ENCODE measurements at places on chromosomes 2 and 18.

- peak; percentile 36 for DNase-seq
Measured at GRCh38 chr2:64453770-64454385, at the start of gene LGALSL. LGALSL (plus strand) TSS chr2:64454162; CDS start chr2:64454546, 384 bp downstream.

GRCh38 chr2:160238392-160238791 lies 38.3 kb upstream of the ITGB6 start:
- DNase-seq, result no peak

GRCh38 chr2:236608188-236608525 lies 38.5 kb downstream of the ACKR3 start:
- no peak for DNase-seq

DNA sequence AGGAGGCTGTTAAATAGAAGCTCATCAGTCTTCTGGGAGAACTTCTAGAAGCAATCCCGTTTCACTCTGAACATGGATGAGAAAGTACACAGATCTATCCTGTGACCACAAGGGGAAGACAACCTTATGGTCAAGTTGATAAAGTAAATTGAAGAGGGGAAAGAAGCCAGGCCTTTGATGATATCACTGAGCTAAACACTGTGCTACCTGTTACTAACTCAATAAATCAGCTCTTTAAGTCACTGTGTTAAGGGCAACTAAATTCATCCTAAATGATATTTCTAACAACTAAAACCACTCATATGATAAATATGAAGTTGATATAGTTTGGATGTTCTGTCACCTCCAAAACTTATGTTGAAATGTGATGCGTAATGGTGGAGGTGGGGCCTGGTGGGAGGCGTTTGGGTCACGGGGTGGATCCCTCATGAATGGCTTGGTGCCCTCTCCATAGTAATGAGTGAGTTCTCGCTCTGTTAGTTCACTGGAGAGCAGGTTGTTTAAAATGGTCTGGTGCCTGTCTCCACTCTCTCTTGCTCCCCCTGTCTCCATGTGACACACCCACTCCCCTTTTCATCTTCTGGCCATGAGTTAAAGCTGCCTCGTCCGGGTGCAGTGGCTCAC lies 23.6 kb downstream of the OLA1 start:
- DNase-seq, result no peak

DNA sequence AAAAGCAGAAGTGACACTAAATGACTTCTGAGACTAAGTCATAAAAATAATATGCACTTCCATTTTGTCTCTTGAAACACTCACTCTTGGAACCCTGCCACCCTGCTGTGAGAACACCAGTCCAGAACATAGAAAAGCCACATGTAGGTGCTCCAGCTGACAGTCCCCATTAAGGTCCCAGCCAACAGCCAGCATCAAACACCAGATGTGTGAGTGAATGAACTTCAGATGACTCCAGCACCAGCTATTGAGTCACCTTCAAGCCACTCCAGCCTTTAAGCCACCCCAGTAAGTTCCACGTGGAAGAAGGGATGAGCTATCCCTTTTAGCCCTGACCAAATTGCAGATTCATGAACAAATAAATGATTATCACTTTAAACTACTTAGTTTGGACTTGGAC lies 31.5 kb upstream of the LGALSL start:
- no peak for DNase-seq

DNA sequence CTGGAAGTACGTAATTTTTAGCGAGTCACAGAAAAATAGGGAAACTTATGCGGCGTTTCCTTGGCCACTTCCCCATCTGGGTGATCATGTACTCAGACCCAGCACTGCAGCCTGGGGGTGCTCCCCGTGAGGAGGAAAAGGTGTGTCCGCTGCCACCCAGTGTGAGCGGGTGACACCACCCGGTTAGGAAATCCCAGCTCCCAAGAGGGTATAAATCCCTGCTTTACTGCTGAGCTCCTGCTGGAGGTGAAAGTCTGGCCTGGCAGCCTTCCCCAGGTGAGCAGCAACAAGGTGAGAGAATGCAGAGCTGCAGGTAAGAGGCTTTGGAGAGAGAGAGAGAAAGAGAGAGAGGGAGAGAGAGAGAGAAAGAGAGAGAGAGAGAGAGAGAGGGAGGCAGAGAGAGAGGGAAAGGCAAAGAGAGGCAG lies at the start of gene IL1R2:
TSS of gene IL1R2 (plus strand) at position 240 of the 425 bp plus-strand sequence. CDS start 16,616 bp downstream, outside the sequence.
- no peak for DNase-seq

DNA sequence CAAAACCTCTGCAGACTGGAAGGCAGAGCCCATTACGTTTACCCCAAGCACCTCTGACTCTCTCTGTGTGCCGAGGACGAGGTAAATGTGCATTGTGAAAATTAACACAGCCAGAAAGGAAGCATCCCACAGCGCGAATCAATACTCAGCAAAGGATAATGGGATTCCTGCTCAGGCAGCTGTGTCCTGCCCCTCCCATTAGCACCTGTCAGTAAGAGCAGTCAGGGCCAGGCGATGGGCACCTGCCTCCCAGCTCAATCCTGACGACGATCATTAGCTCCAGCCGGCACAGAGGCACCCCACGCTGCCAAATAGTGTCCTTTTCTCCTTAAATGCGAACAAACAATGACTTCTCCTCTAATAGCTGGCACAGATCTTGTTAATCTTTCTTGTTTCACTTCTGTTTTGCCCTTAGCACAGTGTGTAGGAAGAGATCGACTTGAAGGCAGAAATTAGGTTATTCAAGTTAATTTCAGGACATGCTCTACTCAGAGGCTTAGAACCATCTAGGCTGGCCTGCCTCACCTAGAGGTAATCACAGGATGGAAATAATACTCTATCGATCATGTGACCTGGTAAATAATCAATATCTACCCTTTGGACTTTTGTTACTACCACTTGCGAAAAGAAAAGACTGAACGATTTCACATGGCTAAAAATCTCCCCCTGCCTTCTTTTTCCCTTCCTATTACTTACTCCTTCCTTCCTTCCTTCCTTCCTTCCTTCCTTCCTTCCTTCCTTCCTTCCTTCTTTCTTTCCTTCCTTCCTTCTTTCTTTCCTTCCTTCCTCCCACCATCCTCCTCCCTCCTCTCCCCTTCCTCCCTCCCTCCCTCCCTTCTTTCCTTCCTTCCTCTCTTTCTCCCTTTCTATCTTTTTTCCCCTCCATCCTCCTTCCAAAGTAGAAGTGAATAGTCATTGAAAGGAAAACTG lies 487.9 kb upstream of the ID2 start:
- no peak for DNase-seq

GRCh38 chr18:55220523-55220922 lies 261.3 kb upstream of the CCDC68 start:
- DNase-seq, result no peak

DNA sequence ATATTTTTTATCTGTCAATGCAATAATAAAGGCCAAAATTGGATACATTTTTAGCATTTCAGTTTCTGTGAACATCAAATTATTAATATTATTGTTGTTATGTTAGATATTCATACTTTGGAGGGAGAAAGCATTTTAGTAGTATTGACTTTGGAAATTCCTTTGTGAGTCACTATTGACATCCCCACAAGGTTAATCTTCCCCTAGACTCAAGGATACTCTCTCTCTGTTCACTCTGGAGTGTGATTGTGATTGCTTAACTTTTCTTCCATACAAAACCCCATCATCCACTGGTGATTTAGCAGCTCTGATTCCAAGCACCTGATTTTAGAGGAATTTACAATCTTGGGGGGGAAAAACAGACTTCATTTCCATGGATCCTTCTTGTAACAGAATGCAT lies 352.0 kb downstream of the THSD7B start:
- no peak for DNase-seq

- no peak for DNase-seq
Measured at GRCh38 chr2:49003201-49003600, 151.1 kb downstream of the FSHR start.

DNA sequence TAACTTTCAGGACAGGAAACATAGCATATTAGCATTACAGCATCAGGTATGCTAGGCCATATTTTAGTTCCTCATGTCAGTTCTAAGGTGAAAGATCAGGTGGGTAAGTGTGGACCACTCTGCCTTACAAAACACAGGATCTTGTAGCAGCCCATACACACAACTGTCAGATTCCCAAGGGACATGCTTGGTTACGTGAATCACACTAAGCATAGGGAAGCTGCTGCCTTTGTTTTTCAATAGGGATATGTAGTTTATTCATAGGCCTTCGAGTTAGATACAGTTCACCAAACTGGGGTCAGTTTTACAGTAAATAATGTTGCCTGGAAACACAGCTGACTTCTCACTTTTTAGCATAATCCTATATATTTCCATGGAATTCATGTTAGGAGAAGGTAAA lies 116.1 kb upstream of the OTX1 start:
- DNase-seq, result no peak

DNA sequence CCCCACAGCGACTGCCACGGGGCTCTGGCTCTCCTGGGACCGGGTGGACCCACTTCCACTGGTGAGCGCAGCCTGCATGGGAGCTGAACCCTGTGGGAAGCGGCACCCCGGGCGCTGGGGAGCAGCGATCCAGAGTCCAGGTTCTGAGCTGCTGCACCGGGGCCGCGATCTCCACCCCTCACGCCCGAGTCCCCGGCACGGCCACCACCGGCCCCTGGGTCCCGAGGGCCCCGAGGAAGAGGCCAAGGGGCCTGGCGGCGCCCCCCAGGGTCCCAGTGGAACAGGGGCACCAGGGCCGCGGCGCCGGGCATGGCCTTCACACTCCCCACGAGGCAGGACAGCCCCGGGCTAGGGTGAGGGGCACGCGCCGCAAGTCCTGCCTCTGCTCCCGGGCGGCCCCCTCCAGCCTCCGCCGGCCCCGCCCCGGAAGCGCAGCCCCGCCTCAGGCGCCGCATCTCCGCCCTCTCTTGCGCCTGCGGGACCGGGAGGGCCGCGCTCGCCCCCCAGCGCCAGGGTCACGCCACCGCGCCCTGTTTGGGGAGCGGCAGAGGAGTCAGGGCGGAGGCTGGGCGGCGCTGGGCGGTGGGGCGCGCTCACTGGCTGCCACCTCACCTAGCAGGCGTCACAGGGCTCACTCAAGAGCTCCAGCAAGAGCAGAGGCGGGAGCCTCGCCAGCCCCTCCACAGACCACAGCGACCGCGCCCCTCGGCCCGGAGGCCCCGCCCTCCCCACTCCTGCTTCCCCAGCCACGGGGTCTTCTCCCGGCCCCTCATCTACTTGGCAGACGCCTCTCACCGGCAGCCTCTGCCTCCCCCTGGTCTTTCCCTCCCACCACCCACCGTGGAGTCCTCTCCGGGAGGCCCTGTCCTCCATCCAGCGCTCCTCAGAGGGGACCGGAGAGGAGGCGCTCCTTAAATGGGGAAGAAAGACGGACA lies 26.8 kb downstream of the THAP4 start:
- DNase-seq, result peak; percentile 85

DNA sequence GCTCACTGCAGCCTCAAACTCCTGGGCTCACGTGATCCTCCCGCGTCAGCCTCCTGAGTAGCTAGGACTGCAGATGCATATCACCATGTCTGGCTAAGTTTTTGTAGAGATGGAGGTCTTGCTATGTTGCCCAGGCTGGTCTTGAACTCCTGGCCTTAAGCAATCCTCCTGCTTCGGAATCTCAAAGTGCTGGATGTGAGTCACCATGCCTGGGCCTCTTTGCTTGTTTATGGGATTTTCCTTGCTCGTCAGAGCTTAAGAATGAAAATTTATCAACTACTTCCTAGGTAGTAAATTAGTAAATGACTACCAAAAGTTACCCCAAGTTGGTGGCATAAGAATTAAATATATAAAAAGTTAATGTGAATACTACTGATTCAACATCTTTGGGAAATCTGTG lies 51.0 kb downstream of the ACTR3 start:
- no peak for DNase-seq

DNA sequence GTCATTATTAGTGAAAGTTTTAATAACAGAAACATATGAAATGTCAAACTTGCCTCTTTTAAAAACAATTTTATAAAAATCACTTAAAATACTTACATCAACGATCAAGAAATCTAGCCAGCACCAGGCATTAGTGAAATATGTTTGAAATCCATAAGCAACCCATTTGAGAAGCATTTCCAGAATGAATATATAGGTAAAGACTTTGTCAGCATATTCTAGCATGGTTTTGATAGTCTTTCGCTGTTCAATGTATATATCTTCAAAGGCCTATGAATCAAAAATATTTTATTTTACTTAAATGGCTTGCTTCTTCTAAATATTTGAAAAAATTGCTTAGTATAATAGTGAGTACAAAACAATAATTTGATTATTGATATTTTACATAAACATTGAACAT lies 91.1 kb downstream of the SCN3A start:
- DNase-seq, result no peak

DNA sequence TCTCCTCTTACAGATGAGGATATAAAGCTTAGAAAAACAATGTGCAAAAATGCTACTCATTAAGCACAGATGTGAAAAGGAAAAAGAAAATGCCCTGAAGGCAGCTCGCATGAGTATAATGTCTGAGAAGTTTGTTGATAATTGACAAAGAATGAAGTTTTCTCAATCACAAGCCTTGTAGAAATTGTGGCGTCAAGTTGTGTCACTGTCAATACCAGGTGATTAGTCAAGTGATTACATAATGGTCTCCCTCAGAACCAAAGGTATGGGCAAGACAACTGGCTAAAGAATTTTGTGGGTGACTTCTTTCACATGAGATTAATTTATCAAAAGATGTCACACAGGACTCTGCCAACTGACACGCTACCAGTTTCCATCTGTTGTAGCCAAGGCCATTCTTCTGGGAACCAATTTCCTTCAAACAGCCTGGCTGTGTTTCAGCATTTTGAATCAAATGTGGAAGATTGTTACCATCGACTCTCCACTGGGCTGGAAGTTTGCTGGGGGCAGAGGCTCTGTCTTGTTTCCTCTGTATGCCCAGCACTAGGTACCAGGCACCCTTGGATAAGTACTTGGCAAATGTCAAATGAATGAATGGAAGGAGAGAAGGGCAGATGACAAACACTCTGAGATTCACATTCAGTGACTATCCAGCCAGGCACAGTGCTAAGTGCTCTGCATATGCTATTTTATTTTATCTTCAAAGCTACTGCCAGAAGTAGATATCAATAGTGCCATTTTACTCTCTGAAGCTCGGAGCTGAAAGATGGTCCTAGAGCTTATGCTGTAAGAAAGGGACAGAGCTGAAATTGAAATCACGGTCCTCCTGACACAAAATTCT lies 5.9 kb upstream of the FN1 start:
- DNase-seq, result no peak

DNA sequence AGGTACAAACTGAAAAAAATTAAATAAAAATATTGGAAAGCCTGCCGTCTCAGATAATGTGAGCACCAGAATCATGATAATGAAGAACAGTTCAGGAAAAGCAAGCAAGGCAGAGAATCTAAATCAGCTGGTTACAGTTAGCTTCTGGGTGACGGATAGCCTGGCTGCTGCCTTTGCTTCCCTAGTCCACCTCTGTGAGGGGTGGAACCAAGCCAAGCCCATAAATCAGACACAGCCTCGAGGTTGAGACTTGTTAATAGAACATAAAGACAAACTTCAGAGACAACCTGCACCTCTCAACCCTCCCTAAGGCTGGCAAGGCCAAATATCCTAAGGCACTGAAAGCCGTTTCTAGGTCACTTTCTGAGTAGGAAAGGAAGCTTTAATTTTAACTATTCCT lies 334.7 kb upstream of the SLC39A10 start:
- no peak for DNase-seq

Data from activated CD4-positive, alpha-beta T cell treated with anti-CD3 and anti-CD28 coated beads, Interleukin-2, amount 50 U/mL, for 4 hours (primary cell).